Activated CD8-positive, alpha-beta memory T cell treated with anti-CD3 and anti-CD28 coated beads for 36 hours (primary cell): ENCODE measurements at places on chromosomes 16 and 17. TPM values are rescaled to one million over a fixed set of nuclear protein-coding genes. Genes with fewer than 3 reads are reported as not detected.

PPM1D gene
- total RNA-seq, result 14.0 TPM

SNX20 gene
- 24.9 TPM for total RNA-seq

OTOP2 gene
- not detected for total RNA-seq

SPATA32 gene
- 0.25 TPM for total RNA-seq

SLC16A11 gene
- total RNA-seq, result 1.9 TPM

TMIGD1 gene
- not detected for total RNA-seq

MYADML2 gene
- not detected for total RNA-seq

DGKE gene
- 30.7 TPM for total RNA-seq

C1QL1 gene
- not detected for total RNA-seq

MT1G gene
- 16.6 TPM for total RNA-seq

PAQR4 gene
- total RNA-seq, result 43.0 TPM

KRTAP3-2 gene
- total RNA-seq, result not detected

TAC4 gene
- not detected for total RNA-seq

ZNF385C gene
- 0.10 TPM for total RNA-seq

CD300LB gene
- not detected for total RNA-seq

TLCD2 gene
- 0.21 TPM for total RNA-seq

HBM gene
- total RNA-seq, result not detected

TM4SF5 gene
- not detected for total RNA-seq

OR4D1 gene
- 0.15 TPM for total RNA-seq

ADAD2 gene
- total RNA-seq, result 0.17 TPM

GNGT2 gene
- 25.7 TPM for total RNA-seq

ANKRD13B gene
- total RNA-seq, result 27.4 TPM

CEP112 gene
- 2.8 TPM for total RNA-seq

RNF151 gene
- not detected for total RNA-seq

BHLHA9 gene
- not detected for total RNA-seq

KRT39 gene
- not detected for total RNA-seq

RNF157 gene
- 21.1 TPM for total RNA-seq

HASPIN gene
- 18.4 TPM for total RNA-seq

PSMC5 gene
- total RNA-seq, result 192 TPM

ABCA6 gene
- total RNA-seq, result 0.04 TPM

TNK1 gene
- 5.6 TPM for total RNA-seq

G6PC1 gene
- not detected for total RNA-seq

PRR35 gene
- total RNA-seq, result not detected

ZFPM1 gene
- total RNA-seq, result 14.3 TPM

MEFV gene
- total RNA-seq, result not detected

NPIPB6 gene
- total RNA-seq, result 2.1 TPM

PDILT gene
- not detected for total RNA-seq

KLHL10 gene
- total RNA-seq, result 0.08 TPM

PRSS27 gene
- 1.3 TPM for total RNA-seq

GPR179 gene
- total RNA-seq, result 0.30 TPM

QRICH2 gene
- total RNA-seq, result 2.0 TPM

ALDH3A1 gene
- not detected for total RNA-seq

PMP22 gene
- total RNA-seq, result 0.38 TPM

HYDIN gene
- total RNA-seq, result not detected

KRTAP2-3 gene
- not detected for total RNA-seq

NTN3 gene
- total RNA-seq, result not detected

HBA2 gene
- not detected for total RNA-seq
